ENCODE measurements at places on chromosomes 7 and 10. TPM values are rescaled to one million over a fixed set of nuclear protein-coding genes. Genes with fewer than 3 reads are reported as not detected.

PON1 gene
- total RNA-seq = not detected

STN1 gene
- 13.8 TPM for total RNA-seq

- DNase-seq = no peak
These were observed 64.6 kb upstream of the ELN start for GRCh38 chr7:73963252-73963822.

DNA sequence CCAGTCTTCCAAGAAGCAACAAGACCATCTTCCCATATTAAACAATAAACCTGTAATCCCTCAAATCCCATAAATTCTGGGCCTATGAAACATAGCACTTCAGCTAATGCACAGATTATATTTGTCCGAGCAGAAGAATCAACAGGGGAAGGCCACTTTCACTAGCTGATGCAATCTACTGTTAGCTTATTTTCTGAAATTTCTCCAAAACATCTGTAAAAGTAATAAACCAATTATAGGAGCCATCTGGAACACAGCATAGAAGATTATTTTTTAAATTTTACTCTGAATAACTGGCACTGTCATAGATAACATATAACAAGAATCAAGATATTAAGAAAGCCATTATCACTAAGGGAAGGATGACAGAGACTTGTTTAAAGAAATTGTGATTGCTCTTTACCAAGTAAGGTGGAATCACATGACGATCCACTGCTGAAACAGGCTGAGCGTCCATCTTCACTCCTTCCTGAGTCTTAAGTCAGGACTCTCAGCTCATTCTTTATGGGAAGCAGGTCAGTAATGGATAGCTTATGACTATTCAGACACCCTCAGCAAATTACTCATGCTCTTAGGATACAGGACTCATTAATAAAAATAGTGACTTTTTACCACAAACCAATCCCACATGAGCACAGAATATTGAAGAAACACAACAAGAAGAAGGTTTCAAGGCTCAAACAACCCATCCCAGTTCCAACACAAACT is 719.5 kb downstream of the XPNPEP1 start:
- no peak for DNase-seq

DNA sequence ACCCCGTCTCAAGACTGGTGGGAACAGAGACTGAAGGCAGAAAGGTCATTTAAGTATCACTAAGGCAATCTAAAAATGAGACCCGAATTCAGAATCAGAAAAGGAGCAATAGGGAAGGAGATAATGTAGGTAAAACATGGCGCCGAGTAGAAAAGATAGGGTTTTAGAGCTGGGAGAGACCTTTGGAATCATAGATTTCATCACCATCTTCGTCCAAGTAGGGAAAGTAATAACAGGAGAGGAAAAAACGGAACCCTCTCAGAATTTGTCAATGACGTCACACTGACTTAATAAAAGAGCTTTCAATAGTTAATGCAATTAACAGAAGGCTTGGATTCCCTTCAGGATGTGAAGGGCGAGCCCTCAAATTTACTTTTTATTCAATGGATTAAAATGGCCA is 1.0 kb upstream of the UBN2 start:
- DNase-seq = no peak

DNA sequence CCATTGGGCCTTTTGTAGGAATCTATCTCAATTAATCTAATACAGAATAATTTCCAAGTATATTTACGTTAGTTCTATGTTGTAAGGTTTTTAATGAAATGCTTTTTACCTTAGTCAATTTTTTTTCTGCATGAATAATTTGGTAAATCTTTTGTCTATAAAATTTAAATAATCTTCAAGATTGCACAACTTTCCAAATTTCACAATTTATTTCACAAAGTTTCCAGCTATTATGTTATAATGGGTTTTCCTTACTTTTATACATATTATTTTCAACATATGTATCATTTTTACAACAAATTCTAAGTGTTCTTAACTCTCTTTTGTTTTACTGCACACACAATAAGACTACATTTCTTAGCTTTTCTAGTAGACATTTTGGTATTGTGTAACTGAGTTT is 470.7 kb downstream of the ETV1 start:
- DNase-seq = no peak

DNA sequence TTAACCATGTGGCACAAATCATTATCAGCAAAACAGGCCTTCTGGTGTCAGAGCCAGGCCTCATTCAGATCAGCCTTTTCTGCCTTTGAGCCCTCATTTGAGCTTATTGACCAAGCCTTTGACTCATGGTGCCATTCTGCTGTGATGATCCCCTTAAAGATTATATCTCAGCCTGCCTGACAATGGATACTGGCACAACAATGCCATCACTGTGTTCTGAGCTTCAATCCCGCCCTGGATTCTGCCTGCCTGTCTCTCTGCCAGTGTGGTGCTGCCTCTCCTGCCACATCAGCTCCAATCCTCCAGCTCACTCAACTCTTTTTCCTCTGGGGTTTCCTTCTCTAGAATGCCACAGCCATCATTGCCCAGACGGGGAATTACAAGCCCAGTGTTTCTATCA is 52.6 kb downstream of the SRI start:
- DNase-seq = no peak

- DNase-seq = no peak
These were observed 879.1 kb upstream of the C7orf33 start for GRCh38 chr7:147711447-147711846.

DNA sequence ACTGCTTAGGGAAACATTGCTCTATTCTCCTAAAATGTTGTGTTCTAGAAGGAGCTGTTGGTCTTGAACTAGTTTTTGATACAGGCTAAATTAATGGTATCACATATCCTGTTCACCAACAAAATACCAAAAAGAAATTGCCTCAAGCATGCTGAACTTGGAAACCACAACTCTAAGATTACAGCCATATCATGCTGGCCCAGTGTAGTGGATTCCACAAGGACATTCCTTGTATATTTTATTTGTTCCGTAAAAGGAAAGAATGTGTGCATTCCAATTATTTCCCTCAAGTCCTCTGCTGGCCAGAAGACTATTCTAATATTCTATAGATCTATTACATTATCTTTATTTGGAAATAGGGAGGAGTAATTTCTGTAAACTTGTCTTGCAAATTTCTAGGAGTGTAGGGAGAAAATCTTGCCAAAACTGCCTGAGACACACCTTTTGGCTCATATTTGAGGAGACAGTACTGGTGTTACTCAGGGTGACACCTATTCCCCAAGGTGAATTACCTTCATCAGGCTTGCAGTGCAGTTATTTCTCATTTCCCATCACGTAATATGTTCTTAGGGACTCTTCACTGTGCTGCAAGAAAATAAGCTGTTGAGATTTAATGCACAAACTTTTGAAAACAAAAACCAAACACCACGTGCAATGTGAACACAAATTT is 1.9 kb upstream of the NEBL start:
- no peak for DNase-seq

- DNase-seq = no peak
These were observed 3.5 kb upstream of the AEBP1 start for GRCh38 chr7:44100458-44101302.

DNA sequence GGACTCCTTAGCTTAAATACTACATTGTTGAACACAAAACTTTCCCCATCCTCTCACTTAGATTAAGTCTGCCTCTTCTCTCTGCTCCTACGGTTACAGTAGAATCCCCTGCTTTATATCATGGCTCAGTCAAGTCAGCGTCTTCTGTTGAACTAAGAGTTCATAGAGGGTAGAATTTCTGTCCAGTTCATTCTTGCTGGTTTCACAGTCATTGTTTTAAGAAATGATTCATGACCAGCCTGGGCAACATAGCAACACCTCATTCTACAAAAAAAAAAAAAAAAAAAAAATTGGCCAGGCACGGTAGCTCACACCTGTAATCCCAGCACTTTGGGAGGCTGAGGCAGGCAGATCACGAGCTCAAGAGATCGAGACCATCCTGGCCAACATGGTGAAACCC is 3.7 kb upstream of the ZFYVE27 start:
- no peak for DNase-seq

DNA sequence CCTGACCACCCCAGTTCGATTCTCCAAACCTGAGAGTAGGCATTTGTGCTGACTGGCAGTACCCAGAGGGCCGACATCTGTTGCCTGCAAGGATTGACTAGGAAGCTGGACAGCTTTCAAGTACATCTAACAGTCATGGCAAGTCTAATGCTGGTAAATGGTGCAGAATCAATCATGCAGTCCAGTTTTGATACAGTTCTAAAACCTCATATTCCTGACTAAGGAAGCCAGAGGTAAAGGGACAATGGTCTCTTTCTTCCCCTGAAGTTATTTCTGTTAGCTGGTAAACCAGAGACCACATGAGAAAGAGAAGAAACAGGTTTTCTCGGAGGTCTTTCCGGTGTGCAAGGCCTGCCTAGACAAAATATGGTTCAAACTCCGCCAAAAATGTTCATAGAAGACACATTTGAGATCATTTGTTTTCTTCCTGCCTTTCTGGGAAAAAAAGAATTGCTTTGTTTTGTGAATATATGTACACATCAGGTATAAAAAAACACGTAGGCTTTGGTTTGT is 97.1 kb downstream of the WDR37 start:
- no peak for DNase-seq

DNA sequence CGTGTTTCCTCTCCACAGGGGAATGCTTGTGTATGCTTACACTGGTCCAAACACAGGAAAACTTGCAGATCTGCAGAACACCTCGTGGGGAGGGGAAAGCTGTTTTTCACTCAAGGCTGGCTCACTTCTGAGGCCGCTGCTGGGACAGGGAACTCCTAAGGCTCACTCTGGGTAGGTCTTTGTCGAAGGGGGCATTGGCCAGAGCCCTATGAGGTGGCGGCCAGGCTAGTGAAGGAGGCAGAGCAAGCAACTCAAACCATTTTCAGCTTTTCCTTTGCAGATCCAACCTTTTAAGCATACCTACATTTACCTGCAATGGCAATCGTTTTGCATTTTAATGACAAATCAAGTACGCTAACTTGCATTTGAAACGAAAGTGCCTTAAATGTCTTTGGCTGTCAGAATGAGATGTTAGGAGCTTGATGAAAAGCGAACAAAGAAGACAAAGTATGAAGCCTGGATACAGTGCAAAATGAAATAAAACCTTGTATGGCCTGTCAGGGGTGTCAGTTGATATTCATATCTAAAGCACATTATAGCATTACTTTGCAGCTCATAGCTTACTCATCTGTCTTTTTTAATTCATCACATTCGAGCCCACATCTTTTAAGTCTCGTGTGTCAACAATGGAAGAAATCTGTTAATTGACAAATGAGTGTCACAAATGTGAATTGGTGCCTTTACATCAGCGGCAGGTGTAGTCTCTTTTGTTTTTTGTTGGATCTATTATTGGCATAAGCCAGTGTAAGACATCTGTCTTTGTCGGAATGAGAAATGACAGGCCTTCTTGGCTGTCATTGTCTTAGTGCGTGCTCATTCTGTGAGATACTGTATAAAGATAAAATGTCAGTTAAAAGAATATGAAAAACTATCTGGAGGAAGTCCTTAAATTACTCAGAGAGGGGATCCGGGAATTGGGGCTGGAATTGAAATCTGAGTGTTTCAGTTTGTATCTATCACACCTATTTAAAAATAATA is 30.5 kb downstream of the LRMDA start:
- no peak for DNase-seq

GRCh38 chr7:7159063-7159658 is 23.2 kb upstream of the C1GALT1 start:
- DNase-seq = no peak
